ENCODE measurements at places on chromosomes 2 and 18.
A peak's percentile ranks its signal among the peaks of the same experiment; 100 is the strongest.

GRCh38 chr2:45821558-45822271, 170.2 kb downstream of the PRKCE start:
- peak; percentile 44 for DNase-seq

GRCh38 chr2:123258877-123259539, 766.1 kb upstream of the CNTNAP5 start:
- DNase-seq = no peak

GRCh38 chr2:134244587-134244986, 9.3 kb upstream of the MGAT5 start:
- DNase-seq = no peak

GRCh38 chr2:119730671-119731177, 29.0 kb upstream of the PTPN4 start:
- no peak for DNase-seq

- DNase-seq = peak; percentile 43
Observed at GRCh38 chr18:8329186-8329771, 280.0 kb upstream of the RAB12 start.

GRCh38 chr2:134225173-134225572, 28.7 kb upstream of the MGAT5 start:
- DNase-seq = no peak

All from fibroblast of skin of right biceps (primary cell).